ENCODE measurements at places on chromosomes 2 and 18.

DNA sequence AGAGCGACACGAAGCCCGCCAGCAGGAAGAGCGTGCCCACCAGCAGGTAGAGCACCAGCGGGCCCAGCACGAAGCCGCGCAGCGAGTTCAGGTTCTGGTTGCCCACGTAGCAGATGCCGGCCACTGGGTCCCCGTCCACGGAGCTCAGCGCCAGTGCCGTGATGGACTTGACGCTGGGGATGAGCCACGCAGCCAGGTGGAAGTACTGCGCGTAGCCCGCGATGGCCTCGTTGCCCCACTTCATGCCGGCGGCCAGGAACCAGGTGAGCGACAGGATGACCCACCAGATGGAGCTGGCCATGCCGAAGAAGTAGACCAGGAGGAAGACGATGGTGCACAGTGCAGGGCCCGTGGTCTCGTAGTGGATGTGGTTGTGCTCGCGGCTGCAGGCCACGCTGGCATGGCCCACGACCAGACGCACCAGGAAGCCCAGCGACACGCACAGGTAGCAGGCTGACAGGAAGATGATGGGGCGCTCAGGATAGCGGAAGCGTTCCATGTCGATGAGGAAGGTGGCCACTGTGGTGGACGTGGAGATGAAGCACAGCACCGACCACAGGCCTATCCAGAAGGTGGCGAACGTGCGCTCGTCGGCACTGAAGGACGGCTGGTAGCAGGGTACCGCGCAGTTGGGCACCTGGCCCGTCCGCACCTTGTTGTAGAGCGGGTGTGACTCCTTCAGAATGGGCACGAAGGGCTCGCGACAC is 2.1 kb downstream of the FZD5 start:
- peak; percentile 44 for DNase-seq

DNA sequence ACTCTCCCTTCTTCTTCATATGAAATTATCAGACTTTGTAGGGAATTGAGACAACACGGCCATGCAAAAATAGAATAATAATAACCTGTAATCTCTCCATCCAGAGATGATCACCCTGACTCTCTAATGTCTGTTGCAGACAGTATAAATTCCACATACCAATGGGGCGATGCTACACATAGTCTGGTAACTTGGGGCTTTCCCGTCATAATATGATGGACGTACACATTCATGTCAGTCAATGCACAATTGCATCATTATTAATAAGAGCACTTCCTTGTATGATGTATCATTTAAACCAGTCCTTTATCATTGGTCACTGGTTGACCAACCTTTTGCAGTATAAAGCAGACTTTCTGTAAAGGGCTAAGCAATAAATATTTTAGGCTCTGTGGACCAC is 39.5 kb upstream of the SCLY start:
- DNase-seq, result no peak

DNA sequence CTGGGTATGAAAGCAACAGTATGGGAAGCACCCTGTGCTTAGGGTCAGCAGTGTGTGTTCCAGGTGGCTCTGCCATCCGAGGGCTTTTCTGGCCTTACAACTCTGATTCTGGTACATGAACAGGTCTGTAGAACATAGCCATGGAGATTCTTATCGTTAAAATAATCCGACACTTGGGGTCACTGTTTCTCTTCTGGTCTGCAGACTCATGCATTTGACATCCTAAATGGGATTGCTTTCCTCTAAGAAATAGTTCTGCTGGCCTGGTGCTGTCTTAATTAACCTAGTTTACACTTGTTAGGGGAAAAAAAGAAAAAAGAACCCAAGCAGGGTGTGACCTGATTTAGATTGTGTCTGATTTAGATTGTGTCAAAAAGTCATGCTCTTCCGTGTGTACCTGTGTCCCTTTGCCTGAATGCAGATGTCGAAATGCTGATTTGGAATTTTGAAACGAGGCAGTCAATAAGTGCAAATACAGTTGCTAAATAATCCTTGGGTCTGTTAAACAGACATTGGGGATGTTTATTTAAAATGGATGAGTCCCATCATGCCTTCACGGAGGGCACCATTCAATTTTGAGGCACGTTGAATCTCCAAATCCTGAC is 59.6 kb downstream of the TRPM8 start:
- DNase-seq, result no peak

GRCh38 chr18:60070631-60071030 is 170.8 kb downstream of the PMAIP1 start:
- DNase-seq, result no peak

GRCh38 chr2:211085056-211085680 is 528.8 kb downstream of the CPS1 start:
- DNase-seq, result no peak

GRCh38 chr18:12659904-12660605 is 2.1 kb upstream of the SPIRE1 start:
- DNase-seq, result peak; percentile 46

GRCh38 chr18:13039806-13040205 is 48.6 kb downstream of the CEP192 start:
- DNase-seq, result no peak

- no peak for DNase-seq
Measured at GRCh38 chr2:10413991-10414451, 34.1 kb downstream of the ODC1 start.

GRCh38 chr2:41965173-41965908 is 82.5 kb upstream of the PKDCC start:
- DNase-seq, result no peak

GRCh38 chr18:33720133-33720532 is 142.1 kb downstream of the ASXL3 start:
- DNase-seq, result no peak

DNA sequence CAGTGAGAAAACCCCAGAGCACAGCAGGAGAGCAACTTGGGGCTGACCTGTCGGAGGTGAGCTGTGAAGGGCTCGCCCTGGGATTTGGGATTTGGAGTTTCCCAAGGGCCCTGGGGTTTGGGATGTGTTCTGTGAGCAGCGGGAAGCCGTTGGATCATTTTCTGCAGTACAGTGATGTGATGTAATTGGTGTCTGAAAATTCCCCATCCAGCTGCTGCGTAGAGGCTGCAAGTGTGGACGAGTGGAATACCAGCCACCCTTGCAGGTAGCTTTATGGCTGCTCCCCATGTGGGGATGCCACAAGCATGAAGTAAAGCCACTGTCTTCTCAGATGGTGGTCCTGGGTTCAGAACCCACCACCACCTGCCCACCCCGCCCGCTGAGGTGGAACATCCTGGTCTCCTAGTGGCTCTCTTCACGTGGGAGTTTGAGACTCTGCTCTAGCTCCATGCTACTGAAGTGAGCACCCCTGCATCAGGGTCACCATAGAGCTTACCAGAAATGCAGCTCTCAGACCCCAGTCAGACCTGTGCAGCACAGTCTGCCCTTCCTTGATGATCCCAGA is 15.0 kb downstream of the IMPA2 start:
- no peak for DNase-seq

GRCh38 chr18:57231864-57232263 is 85.0 kb downstream of the BOD1L2 start:
- no peak for DNase-seq

DNA sequence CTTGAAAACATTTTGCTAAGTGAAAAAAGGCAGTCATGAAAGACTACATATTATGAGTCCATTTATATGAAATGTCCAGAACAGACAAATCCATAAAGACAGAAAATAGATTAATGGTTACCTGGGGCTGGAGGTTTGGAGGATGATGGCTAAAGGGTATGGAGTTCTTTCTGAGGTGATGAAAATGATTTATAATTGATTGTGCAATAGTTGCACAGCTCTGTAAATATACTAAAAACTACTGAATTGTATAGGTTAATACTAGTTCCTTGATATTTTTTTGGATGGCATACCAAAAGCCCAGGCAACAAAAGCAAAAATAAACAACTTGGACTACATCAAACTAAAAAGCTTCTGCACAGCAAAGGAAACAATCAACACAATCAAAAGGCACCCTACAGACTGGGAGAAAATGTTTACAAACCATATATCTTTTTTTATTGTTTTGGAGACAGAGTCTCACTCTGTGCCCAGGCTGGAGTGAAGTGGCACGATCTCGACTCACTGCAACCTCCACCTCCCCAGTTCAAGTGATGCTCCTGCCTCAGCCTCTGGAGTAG is 21.5 kb downstream of the SOS1 start:
- no peak for DNase-seq

All from glutamatergic neuron (in vitro differentiated cells).